ENCODE measurements at places on chromosomes 1 and 21.

GRCh38 chr1:8809342-8809736 is 8.1 kb downstream of the RERE start:
- no peak for DNase-seq

DNA sequence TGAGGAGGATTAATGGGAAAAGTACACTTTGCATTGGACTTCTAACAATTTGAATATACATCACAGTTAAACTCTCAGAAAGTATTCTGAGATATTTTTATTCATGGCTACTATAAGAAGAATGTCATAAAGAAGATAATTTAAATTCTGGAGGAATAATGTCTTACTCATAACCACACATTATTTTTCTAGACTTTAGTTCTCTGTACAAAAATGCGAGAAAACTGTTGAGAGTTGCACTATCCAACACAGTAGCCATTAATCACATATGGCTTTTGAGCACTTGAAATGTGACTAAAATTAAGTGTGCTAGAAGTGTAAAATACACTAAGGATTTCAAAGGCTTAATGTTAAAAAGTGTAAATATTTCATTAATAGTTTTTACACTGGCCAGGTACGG is 53.8 kb downstream of the CRB1 start:
- DNase-seq, result no peak

GRCh38 chr1:112285316-112285715 is 110.7 kb upstream of the CTTNBP2NL start:
- no peak for DNase-seq

- no peak for DNase-seq
Observed at GRCh38 chr1:53783056-53783455, 44.1 kb upstream of the GLIS1 start.

- DNase-seq, result no peak
Observed at GRCh38 chr1:31755850-31756492, 8.2 kb downstream of the ADGRB2 start.

- DNase-seq, result no peak
Observed at GRCh38 chr1:64203420-64203819, at the start of gene UBE2U. Gene UBE2U, plus strand, starts transcription at chr1:64203623. Its CDS starts 428 bp downstream, at chr1:64204051.

GRCh38 chr1:95057351-95057750 is 15.4 kb downstream of the ALG14 start:
- DNase-seq, result no peak

- no peak for DNase-seq
Observed at GRCh38 chr1:44423591-44424537, 18.8 kb downstream of the RNF220 start.

DNA sequence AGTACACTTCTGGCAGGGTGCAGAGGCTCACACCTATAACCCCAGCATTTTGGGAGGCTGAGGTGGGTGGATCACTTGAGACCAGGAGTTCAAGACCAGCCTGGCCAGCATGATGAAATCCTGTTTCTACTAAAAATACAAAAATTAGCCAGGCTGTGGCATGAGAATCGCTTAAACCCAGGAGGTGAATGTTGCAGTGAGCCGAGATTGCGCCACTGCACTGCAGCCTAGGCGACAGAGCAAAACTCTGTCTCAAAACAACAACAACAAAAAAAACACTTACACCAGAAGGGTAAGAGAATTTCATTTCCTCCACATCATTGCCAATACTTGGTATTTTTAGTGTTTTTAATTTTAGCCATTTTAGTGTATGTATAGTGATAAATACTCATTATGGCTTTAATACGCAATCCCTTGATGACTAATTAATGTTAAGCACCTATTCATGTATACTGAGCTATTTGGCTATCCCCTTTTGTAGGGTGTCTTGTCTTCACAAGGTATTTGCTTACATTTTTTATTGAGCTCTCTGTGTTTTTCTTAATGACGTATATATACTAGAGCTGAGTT is 77.1 kb upstream of the TNR start:
- no peak for DNase-seq

DNA sequence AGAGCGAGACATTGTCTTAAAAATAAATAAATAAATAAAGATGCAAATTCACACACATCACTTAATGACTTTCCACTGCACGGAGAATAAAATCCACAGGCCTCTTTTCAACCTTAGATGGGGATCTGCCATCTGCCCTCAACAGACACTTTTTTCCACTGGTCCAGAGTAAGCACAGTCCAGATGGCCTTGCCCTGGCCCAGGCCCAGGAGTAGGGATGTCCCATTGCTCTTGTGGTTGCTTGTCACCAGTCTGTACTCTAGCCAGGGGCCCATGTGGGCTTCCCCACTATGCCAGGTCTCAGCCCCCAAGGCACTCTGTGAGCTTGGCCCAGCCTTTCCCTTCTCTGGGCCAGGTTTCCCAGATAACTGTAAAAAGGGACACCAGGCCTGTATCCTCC is 17.4 kb downstream of the PLOD1 start:
- DNase-seq, result no peak

DNA sequence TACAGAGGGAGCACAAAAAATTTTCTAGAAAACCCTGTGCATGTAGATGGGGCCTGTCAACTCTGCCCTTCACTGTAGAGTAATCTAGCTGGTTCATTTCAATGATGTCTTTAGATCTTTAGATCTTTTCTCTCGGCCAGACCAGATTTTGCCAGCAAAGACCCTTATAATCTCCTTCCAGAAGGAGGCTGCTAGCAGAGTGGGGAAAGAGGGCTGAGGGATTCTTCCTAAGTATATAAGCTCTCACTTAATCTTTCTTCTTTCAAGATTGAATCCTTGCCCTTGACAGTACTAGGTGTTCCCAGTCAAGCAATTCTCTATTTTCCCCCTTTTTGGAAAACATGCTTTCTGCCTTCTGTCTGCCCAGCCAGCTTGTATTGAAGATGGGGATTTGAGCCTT is 34.3 kb downstream of the BCAS2 start:
- no peak for DNase-seq

- DNase-seq, result no peak
Observed at GRCh38 chr1:3348196-3348865, 106.1 kb upstream of the ARHGEF16 start.

DNA sequence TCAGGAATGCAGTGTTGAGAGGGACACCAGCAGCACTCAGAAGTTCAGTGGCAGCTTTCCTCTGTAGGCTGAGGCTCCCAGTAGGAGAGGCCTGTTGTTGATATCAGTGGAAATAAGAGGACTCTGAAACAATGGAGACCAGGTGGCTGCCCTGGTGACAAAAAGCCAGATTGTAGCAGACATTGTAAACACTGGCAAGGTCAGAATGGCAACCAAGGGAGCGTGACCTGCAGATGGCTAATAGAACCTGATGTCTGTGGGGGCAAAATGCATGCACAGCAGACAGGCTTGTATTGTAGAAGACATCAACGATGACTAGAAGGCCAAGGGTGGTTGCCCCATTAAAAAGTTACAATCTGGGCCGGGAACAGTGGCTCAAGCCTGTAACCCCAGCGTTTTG is 53.1 kb upstream of the GPR37L1 start:
- DNase-seq, result no peak

- peak; percentile 79 for DNase-seq
Observed at GRCh38 chr1:25017436-25018109, 87.5 kb upstream of the RUNX3 start.

- no peak for DNase-seq
Observed at GRCh38 chr1:227033880-227034279, 93.8 kb downstream of the COQ8A start.

DNA sequence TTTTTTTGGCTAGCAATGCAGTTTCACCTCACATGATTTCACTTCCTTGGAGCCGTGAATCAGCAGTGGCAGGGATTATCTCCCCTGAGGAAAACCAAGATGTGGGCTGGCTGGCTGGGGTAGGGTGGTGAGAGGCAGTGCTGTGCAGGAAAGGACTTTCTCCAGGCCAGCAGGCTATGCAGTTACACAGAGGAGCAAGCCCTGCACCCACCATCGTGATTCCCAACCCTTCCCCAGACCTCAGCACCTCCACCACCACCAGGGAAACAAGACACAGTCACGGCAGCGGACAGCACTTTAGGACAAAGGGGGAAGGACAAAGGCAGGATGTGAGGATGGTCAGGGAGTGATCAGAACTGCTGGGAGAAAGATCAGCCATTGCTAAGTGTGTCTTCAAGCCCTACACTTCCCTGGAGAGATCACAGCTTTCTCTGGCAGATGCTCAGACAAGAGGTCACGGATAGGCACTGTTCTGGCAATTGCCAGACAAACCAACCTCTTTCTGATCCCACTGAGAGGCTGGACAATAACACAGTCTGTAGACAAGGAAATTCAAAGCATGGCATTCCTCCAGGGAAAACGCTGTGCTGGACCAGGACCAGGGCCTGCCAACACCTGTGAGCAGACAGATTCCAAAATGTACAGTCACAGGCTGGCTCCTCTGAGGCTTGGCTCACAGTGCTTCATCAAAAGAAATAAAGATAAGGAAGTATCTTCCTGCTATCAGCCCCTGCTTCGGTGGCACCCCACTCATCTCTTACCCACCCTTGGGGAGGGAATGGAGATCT is 509.4 kb downstream of the SMYD3 start:
- DNase-seq, result no peak

- DNase-seq, result peak; percentile 8
Observed at GRCh38 chr1:165949335-165950130, 122.1 kb downstream of the UCK2 start.

DNA sequence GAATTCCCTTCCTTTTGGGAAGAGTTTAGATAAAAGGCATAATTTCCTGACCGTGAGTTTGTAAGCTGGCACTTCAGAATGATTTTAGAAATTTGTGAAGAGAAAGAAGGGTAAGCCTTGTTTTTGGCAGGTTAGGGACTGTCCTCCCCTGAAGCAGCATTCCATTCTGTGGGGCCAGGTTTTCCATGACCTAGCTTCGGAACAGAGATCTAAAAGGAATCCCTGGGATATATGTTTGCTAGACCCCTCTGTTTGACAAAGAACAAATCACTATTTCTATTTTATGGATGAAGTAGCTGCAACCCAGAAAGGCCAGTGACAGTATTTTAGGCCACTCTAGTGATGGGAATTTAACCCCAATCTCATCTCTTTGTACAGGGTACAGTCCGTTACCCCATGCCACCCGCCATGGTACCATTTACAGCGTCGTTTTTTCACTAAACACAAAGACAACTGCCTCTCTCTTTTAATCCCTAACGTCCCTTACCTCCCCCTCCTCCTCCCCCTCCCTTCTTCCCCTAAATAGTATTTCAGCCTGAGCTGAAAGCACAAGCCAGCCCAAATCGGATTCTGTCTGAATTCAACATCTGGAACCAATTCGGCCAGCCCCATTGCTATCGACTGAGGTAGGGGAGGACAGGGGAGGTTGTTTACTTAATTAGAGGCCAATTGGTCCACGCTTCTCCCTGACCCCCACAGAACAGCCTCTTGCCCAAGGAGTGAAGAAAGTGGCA is 23.4 kb upstream of the IKBKE start:
- DNase-seq, result no peak

DNA sequence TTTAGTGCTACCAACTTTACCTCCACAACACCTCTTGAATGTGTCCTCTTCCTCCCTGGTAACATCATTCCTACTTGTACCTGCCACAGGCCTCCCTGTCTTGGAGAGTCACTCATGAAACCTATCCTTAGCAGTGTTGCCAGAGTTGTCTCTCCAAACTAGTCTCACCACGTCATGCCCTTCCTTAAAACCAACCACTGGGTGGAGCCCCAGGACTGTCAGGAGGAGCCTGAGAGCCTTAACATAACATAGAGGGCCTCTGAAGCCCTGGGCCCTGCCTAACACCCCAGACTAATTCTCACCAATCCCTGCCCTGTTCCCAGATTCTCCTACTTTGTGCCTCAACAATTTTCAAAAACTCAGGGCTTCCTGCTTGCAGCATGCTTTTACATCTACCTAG is 65.3 kb downstream of the ZNF697 start:
- peak; percentile 82 for DNase-seq

DNA sequence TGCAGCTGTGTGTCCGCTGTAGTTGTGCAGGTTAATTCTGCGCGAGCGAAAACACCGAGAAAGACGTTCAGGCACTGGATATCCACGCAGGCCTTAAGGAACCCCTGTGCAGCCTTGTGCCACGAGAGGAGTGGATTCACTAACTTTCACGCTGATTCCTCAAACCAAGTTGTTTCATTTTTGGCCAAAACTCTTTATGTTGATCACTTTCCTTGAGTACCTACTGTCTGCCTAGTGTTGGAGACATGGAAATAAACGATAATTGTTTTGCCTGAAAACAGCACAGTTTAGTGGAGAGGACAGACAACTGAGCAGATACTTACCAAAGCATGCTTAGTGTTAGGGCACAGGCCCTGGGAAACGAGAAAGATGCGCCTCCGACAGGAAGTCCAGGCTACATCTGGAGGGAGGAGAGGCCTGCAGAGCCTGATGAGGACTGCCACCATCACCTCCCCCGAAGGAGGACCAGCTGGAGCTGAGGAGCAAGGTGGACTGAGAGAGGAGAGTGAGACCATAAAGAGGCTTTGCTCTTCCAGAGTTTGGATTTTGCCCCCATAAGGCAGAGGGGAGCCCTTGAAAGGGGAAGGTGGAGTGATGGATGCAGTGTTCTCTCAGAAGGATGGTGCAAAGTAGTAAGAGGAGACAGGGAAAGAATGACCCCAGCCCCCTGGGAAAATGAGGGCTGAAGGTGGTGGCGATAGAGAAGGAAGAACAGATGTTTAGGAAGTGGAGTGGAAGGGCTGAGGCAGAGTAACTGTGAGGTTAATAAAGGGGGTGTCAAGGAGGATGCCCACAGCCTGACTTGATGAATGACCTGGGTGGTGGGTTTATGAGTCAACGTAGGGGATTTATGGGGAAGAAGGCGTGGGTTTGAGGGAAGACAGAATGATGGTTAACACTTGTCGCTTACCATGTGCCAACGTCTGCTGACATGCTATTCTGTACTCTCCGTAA is 956 bp upstream of the SCAF4 start:
- DNase-seq, result peak; percentile 30

Data from suppressor macrophage (primary cell).